Left ventricle myocardium inferior (tissue), 1 donor: ENCODE measurements at places on chromosomes 1 and 21.
A peak's percentile ranks its signal among the peaks of the same experiment; 100 is the strongest.

- no peak for DNase-seq
Measured at GRCh38 chr1:213250041-213250440, 199.0 kb downstream of the RPS6KC1 start.

GRCh38 chr1:71232786-71233185 is 152.0 kb upstream of the ZRANB2 start:
- DNase-seq: no peak

DNA sequence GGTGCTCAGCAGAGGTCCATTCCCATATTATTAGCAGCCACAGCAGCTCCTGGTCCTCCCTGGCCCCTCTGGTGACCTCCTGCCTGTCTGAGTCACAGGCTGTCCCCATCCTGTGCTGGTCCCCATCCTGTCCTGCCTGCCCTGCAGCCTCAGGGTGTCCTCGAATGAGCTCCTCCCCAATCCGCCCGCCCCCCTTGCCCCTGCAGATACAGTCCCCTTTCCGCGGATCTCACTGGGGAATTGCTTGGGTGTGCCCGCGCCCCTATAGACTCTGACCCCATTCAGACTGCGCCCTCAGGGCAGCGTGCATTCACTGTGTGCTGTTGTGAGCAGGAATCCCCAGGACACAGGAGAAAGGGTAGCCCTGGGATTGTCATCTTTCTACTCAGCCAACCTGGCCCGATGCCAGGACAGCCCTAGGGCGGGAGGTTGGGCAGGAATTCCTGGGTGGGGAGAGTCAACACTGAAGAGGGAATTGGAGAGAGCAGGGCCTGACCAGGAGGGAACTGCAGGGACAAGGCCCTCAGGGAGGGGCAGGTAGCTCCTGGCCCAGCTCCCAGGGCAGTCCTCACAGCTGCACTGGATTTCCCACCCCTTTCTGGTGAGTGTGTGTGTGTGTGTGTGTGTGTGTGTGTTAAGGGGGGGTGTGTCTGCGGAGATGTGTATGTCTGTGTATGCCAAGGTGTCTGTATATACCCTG is 1.1 kb upstream of the GUCA2A start:
- DNase-seq: peak; percentile 69

DNA sequence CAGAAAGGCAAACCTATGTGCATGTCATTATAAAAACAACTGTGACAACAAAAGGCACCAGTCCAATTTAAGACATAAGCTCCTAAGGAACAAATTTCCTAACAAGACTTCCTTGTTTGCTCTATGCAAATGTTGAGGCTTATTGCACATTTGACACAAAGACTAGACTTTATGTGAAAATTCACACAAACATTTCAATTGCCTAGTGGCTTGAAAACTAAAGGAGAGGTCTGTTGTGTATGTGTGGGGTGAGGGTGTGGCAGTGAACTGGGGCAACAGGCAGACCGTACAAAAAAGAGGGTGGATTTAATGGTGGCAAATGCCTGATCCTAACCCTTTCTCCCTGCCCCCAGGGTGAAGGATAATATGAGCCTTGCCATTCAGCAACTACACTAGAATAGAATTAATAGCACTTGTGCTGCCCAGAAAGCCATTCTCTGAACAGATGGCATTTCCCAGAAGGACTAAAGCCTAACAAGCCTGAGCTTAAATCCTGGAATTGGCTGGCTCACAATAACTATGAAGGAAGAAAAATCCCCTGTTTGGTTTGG is 73.9 kb downstream of the GLUL start:
- DNase-seq: no peak

DNA sequence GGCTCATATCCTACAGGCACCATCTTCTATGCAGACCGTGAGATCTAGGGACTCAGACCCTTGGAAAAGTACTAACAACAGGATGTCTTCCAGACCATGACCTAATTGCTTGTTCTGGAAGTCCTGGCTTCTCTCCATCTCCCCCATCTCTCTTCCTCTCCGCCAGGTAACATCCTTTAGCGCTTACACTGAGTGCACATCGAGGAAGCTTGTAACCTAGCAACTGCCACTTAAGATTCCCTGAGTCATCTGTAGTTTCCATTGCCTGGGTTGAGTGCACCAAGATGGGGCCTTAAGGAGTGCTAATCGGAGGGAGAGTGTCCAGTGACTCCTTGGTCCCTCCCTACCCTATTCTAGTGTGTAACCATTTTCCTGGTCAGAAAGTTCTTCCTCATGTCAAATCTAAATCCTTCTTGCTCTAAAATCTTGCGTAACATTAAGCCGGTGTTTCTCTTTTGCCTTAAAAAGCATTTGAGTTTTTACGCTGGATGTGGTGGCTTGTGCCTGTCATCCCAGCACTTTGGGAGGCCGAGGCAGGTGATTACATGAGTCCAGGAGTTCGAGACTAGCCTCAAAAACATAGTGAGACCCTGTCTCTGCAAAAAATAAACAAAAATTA is 9.7 kb downstream of the KLHDC8A start:
- DNase-seq: no peak

DNA sequence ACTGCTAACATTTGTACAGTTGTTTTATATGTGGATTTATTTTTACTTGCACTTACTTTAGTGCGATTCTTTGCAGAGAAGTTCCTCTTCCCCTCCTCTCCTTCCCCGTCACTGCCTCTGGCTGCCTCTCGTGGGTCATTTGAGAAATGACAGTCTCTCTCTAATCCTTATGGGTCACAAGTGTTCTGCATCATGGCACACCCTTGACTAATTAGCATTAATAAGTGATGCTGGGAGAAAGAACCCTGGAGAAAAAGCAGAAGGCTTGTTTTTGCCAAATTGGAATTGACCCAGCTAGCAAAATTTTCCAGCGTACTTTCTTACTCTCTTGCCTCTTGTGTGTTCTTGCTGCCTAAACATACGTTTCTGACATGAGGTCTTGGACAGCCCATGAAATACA is 301.2 kb downstream of the DUSP10 start:
- DNase-seq: no peak

DNA sequence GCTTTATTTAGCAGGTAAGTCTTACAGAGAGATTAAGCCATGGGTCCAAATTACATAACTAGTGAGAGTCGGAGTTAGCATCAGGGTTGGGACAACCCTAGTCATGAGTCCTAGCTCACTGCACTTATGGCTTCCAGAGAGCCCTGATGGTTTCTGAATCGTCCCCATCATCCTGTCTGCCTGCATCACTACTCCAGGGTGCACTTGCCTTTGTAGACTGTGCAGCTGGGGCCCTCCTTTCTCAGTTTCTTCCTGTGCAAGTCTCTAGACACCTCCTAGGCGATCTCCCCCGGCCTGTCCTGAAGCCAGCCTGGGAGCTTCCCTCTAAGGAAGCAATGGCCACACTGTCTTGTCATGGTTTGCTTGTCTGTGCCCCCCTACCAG is 37.1 kb downstream of the KIAA0040 start:
- DNase-seq: no peak
